Activated T-cell treated with anti-CD3 and anti-CD28 coated beads, Interleukin-2, amount 50 U/mL, for 72 hours (primary cell): ENCODE measurements at places on chromosomes 7 and 10.

DNA sequence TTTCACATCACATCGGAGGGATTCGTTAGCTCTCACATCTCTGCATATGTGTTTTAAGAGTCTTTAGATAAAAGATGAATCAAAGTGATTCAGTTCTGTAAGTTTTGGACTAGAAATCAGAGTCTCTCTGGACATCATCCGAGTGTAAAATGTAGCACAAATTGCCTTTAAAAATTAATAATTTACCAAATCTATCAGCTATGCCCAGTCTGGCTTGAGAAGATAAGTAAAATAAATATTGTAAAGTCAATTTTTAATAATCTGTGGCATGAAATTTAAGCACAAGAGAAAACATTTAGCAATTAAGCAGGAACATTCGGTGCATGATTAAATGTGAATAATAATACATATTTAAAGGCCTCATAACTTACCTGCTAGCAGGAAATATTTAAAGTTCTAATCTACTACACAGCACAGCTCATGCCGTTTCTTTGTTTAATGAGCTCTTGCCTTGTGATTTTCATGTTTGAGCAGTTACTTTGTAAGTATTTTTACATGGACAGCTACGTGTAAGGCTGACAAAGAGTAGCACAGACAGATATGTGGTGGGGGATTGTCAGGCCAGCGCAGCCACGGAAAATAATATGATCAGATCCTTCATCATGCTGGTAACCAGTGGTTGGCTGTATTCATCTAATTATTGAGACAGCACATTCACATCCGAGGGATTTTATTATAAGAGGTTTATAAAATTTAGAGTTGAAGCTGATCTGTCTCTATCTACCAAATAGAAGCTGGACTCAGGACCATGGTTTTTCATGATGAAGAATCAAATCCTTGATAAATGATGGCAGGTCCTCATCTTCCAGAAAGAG lies 317.3 kb downstream of the ADARB2 start:
- H3K36me3 ChIP-seq, result no peaks in the 10 kb centered on the region
- peaks cover 6% of the 10 kb centered on the region for H3K4me1 ChIP-seq
- peaks cover 45% of the 10 kb centered on the region for H3K27me3 ChIP-seq
- H3K27ac ChIP-seq, result no peak overlapping the region
- peak overlapping the region; percentile 42 for H3K4me3 ChIP-seq

GRCh38 chr10:127283576-127283975 lies 87.2 kb upstream of the INSYN2A start:
- no peak overlapping the region for H3K27ac ChIP-seq
- peaks cover 26% of the 10 kb centered on the region for H3K27me3 ChIP-seq
- DNase-seq, result no peak
- no peaks in the 10 kb centered on the region for H3K36me3 ChIP-seq
- H3K4me1 ChIP-seq, result peaks cover 7% of the 10 kb centered on the region
- no peak overlapping the region for H3K4me3 ChIP-seq

DNA sequence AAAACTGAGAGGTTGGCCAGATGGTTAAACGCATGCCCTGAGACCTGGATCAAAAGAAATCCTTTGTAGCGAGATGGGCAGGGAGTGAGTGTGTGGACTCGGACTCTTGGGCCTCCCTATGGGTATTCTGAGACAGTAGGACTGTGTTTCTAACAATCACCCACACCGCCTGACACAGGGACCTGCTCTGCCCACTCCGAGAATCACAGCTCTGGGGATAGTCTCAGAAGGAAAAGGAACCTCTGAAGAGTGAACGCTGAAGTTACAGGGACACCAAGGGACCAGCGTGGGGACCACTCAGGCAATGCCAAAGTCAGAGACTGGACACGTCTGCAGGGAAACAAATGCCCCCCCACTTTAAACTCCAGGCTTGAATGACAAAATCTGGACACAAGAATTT lies 242.1 kb upstream of the TCERG1L start:
- H3K4me1 ChIP-seq, result no peaks in the 10 kb centered on the region
- H3K27me3 ChIP-seq, result no peaks in the 10 kb centered on the region
- DNase-seq, result no peak

GRCh38 chr10:87695074-87695473 lies 35.4 kb downstream of the PAPSS2 start:
- H3K27me3 ChIP-seq, result peaks cover 17% of the 10 kb centered on the region
- no peak overlapping the region for H3K27ac ChIP-seq
- H3K4me1 ChIP-seq, result no peaks in the 10 kb centered on the region
- H3K4me3 ChIP-seq, result no peak overlapping the region

GRCh38 chr7:2637505-2638223 lies 5.9 kb downstream of the TTYH3 start:
- H3K4me3 ChIP-seq, result no peak overlapping the region
- DNase-seq, result no peak
- no peaks in the 10 kb centered on the region for H3K27me3 ChIP-seq
- no peak overlapping the region for H3K27ac ChIP-seq

GRCh38 chr10:80160361-80161320 lies 28.1 kb downstream of the PLAC9 start:
- no peak for DNase-seq
- no peaks in the 10 kb centered on the region for H3K27me3 ChIP-seq
- no peak overlapping the region for H3K4me3 ChIP-seq
- H3K36me3 ChIP-seq, result peaks cover 17% of the 10 kb centered on the region

- no peaks in the 10 kb centered on the region for H3K36me3 ChIP-seq
- no peaks in the 10 kb centered on the region for H3K4me1 ChIP-seq
- H3K4me3 ChIP-seq, result no peak overlapping the region
Measured at GRCh38 chr7:25926009-25926408, 226.0 kb upstream of the NFE2L3 start.

DNA sequence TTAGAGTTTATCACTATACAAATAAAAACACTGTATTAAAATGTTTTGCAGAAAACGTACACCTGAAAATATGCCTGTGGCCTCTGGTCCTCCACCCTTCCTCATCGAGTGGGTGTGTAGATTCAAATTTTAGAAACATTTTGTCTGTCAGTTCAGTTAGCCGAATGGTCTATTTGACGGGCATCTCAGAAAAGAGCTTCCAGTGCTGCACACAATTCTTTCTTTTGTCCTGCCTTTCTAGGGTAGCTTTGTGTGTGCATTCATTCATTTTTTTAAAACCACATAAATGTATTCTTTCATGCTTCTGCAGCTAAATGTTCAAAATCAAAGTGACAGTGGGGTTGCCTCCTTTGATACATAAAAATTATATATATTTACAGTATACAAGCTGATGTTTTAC lies 46.8 kb downstream of the GNAI1 start:
- peaks cover 18% of the 10 kb centered on the region for H3K4me1 ChIP-seq
- DNase-seq, result no peak
- H3K27ac ChIP-seq, result no peak overlapping the region
- H3K27me3 ChIP-seq, result peaks cover 11% of the 10 kb centered on the region
- no peak overlapping the region for H3K4me3 ChIP-seq

DNA sequence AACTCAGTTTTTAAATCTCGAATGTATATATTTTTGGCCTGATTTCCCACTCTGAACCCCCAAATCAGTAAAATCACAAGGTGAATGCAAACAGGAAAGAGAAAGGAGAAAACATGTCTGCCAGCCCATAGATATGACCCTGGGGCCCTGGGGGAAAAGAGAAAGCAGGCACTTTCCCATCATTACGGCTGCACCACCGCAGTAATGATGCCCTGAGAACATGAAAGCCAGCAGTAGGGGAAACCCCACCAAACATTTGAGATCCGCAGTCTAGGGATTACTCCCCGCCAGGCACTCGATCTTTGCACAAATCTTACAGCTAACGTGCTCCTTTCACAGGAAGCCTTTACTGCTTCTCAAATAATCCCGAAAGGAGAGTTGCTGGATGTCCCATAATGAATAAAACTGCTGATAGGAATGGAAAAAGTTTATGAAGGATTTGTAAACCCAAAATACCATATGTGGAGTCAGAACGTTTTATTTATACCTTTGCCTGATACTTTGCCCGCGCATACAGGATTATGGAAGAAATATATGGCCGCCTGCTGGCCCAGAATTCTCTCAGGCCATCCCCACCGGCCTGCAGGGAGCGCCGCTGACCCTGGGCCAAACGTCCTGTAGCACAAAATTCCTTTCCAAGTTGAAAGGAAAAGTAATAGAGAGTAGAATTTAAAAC lies 180.0 kb upstream of the INHBA start:
- peaks cover 60% of the 10 kb centered on the region for H3K4me1 ChIP-seq
- peaks cover 23% of the 10 kb centered on the region for H3K36me3 ChIP-seq
- peak; percentile 19 for DNase-seq
- peak overlapping the region; percentile 37 for H3K27ac ChIP-seq
- peaks cover 19% of the 10 kb centered on the region for H3K27me3 ChIP-seq

DNA sequence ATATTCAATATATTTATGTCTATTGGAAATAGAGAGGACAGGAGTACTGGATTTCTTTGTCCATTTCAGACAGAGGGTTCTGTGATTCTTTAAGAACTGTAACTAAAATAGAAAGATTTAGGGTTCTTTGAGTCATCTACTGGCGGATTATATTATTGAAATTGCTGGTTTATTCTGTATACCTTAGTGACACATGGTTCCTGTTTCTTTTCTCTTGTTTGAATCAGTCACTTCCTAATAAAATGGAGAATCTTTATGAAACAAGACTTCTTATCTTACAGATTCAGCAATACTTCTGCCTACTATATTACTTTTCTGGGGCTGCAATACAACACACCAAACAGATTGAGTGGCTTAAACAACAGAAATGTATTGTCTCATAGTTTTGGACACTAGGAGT lies 20.8 kb upstream of the ZNF800 start:
- no peak for DNase-seq
- H3K27ac ChIP-seq, result no peak overlapping the region
- H3K4me1 ChIP-seq, result peaks cover 44% of the 10 kb centered on the region
- H3K4me3 ChIP-seq, result no peak overlapping the region
- no peaks in the 10 kb centered on the region for H3K27me3 ChIP-seq

GRCh38 chr7:46744957-46745706 lies 824.1 kb upstream of the IGFBP3 start:
- H3K27me3 ChIP-seq, result no peaks in the 10 kb centered on the region
- no peaks in the 10 kb centered on the region for H3K36me3 ChIP-seq
- no peak for DNase-seq
- no peaks in the 10 kb centered on the region for H3K4me1 ChIP-seq

DNA sequence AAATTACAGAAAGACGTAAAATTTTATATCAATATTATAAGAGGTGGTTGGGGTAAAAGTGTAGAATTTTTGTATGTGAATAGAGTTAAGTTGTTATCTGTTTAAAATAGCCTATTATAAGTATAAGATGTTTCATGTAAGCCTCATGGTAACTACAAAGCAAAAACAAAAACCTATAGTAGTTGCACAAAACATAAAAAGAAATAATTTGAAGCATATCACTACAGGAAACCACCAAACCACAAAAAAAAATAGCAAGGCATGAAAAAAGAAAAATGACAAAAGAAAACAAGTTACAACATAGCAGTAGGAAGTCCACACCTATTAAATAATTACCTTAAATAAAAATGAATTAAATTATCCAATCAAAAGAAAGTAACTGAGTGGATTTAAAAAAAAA lies 12.4 kb upstream of the GSTK1 start:
- H3K27ac ChIP-seq, result peak overlapping the region; percentile 42
- no peak for DNase-seq
- H3K4me1 ChIP-seq, result peaks cover 93% of the 10 kb centered on the region
- H3K36me3 ChIP-seq, result peaks cover 28% of the 10 kb centered on the region
- H3K27me3 ChIP-seq, result no peaks in the 10 kb centered on the region

GRCh38 chr10:58264780-58265179 lies 2.9 kb downstream of the IPMK start:
- H3K36me3 ChIP-seq, result peaks cover 6% of the 10 kb centered on the region
- H3K4me3 ChIP-seq, result peak overlapping the region; percentile 92
- no peak overlapping the region for H3K27ac ChIP-seq
- DNase-seq, result no peak

DNA sequence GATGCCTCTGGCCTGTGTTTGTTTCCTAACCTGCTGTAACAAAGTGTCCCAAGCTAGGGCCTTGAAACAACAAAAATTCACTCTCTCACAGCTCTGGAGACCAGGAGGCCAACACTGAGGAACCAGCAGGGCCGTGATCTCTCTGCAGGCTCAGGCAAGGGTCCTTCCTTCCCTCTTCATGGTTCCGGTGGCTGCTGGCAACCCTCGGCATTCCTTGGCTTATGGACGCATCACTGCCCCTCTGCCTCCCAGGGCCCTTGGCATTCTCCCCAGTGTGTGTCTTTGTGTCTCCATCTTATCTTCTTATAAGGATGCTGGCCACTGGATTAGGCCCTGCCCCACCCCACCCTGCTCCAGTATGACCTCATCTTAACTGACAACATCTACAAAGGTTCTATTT lies 17.0 kb downstream of the CNPY1 start:
- H3K4me3 ChIP-seq, result no peak overlapping the region
- no peaks in the 10 kb centered on the region for H3K36me3 ChIP-seq
- H3K27me3 ChIP-seq, result peaks cover 66% of the 10 kb centered on the region
- DNase-seq, result no peak
- no peak overlapping the region for H3K27ac ChIP-seq
- peaks cover 15% of the 10 kb centered on the region for H3K4me1 ChIP-seq

DNA sequence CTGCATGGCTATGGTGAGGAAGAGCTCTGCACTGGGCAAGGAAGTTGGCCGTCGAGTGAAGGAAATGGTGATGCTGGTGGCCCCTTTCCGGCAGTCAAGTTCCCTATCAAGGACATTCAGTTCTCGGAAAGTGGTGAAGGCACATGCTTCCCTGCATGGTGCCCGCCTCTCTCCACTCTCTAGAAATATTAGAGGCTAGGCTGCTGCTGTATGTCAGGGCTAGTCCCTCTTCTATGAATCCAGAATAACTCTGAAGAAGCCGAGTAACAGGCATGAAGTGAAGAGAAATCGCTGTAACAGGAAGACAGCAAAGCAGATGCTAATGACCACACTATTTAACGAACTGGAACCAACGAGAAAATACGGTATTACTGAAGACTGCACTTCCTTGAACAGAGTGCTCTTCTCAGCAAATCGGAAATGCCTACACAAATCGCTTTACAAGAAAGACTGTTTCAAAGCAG lies 5.4 kb downstream of the IDI1 start:
- peak overlapping the region; percentile 82 for H3K27ac ChIP-seq
- no peaks in the 10 kb centered on the region for H3K27me3 ChIP-seq
- H3K4me1 ChIP-seq, result peaks cover 41% of the 10 kb centered on the region
- no peak for DNase-seq

- no peak overlapping the region for H3K27ac ChIP-seq
- no peaks in the 10 kb centered on the region for H3K36me3 ChIP-seq
- DNase-seq, result no peak
- no peaks in the 10 kb centered on the region for H3K27me3 ChIP-seq
- H3K4me1 ChIP-seq, result peaks cover 18% of the 10 kb centered on the region
Measured at GRCh38 chr7:157609516-157609915, 272.7 kb downstream of the DNAJB6 start.

GRCh38 chr10:114855776-114856543 lies 34.4 kb downstream of the FHIP2A start:
- H3K36me3 ChIP-seq, result peaks cover 23% of the 10 kb centered on the region
- H3K4me3 ChIP-seq, result peak overlapping the region; percentile 81
- peaks cover 20% of the 10 kb centered on the region for H3K4me1 ChIP-seq
- no peaks in the 10 kb centered on the region for H3K27me3 ChIP-seq
- H3K27ac ChIP-seq, result peak overlapping the region; percentile 96
- no peak for DNase-seq

DNA sequence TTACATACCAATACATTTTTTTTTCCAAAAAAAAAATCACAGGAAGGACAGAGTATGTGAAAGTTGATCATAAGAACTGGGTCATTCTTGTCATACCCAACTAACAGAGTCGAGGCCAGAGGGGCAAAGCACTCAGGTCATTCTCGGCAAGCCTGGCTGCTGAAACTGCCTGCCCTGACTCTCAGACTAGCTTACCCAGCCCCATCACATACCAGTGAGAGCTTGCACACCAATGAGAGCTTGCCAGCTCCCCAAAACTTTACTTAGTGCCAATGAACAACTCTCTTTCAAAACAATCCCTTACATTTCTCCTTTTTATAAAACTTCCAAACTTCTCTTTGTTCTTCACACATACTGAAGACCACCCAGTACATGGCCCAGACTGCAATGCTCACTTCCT lies 48.9 kb downstream of the VOPP1 start:
- H3K4me3 ChIP-seq, result no peak overlapping the region
- no peaks in the 10 kb centered on the region for H3K27me3 ChIP-seq
- H3K27ac ChIP-seq, result peak overlapping the region; percentile 54
- DNase-seq, result no peak
- H3K4me1 ChIP-seq, result peaks cover 69% of the 10 kb centered on the region
- H3K36me3 ChIP-seq, result peaks cover 5% of the 10 kb centered on the region
